Activated CD4-positive, alpha-beta T cell treated with anti-CD3 and anti-CD28 coated beads, Interleukin-2, amount 50 U/mL, for 1 hour (primary cell): ENCODE measurements at places on chromosomes 1 and 21.

- DNase-seq, result no peak
Observed at GRCh38 chr1:76390456-76390855, 315.9 kb downstream of the ST6GALNAC3 start.

DNA sequence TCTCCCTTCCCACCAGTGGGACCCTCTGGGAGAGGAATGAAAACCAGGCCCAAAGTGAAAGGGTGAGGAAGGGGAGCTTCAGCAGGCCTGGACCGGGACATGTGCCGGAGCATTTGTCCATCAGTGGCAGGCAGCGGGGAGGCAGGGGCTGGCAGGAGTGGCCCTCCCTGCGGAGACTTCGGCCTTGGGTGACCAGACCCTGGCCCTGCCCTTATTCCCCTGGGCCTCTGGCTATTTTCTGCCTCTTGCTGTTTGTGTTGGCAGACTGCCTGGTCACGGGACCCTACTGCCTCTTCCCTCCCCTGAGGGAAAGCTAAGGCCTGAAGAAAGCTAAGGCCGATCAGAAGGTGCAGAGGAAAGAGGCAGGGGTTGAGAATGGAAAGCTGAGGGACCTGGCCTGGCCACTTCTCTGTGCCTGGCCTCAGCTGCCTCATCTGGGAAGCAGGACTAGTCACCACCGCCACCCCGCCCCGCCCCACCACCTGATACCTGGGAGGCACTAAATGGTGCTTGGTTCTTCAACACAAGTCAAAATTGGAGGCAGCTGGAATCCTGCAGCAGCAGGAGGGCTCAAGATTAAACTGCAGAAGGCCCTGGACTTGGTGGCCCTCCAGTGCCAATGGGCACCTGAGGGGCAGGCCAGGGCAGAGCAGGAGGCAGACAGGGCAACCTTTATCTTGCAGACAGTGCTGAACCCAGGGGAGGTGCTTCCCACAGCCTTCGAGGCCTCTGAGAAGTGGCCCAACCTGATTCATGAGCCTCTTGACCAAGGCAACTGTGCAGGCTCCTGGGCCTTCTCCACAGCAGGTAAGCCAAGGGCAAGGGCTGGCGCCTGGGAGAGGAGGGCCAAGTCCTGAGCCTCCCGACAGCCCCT, 7.9 kb downstream of the TINAGL1 start:
- no peak for DNase-seq

GRCh38 chr1:222416001-222416791, 131.7 kb downstream of the HHIPL2 start:
- DNase-seq, result no peak

DNA sequence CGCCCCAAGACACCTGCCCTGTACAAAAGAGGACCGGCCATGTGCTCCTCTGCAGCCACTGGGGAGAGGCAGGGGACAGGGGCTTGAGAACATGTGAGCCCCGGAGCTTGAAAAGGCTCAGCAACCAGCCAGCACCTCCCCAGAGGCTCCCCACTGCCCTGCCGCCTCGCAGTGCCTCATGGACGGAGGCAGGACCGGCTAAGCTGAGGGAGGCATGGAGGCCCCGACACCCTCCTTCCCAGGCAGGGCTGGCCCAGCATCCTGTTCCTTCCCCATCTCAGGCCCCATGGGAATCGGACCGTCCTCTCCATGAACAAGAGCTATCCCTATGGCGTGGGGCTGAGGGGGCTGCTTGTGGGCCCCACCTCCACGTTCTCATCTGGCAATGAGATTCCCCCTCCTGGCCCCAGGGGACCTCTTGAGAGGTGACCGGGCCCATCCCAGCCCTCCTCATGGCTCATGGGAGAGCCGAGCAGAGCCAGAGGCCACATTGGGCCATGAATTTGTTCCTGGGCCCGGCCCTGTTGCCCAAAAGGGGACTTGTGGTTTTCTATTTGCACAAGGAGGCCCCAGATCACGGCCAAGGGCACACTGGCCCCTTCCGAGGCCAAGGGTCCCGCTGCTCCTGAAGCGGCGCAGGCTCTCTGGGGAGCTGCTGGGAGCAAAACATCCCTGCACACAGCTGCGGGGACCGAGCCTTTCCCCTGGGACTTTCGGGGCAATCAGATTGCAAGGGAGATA, 65.2 kb upstream of the ARHGEF16 start:
- no peak for DNase-seq

DNA sequence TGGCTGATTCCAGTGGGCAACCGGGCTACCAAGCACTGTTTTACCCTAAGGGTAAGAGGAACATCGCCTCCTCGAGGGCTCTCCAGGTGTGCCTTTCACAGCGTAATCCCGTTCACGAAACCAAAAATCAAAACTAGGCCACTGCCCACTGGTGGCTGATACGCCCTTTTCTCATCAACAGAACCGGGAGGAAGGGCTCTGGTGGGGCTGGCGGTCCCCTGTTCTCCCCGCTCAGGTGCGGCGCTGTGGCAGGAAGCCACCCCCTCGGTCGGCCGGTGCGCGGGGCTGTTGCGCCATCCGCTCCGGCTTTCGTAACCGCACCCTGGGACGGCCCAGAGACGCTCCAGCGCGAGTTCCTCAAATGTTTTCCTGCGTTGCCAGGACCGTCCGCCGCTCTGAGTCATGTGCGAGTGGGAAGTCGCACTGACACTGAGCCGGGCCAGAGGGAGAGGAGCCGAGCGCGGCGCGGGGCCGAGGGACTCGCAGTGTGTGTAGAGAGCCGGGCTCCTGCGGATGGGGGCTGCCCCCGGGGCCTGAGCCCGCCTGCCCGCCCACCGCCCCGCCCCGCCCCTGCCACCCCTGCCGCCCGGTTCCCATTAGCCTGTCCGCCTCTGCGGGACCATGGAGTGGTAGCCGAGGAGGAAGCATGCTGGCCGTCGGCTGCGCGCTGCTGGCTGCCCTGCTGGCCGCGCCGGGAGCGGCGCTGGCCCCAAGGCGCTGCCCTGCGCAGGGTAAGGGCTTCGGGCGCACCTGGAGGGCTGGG, at the start of gene IL6R:
IL6R (plus strand) TSS at position 360 of the 763 bp plus-strand sequence; CDS start at position 647, 287 bp downstream.
- peak; percentile 71 for DNase-seq

DNA sequence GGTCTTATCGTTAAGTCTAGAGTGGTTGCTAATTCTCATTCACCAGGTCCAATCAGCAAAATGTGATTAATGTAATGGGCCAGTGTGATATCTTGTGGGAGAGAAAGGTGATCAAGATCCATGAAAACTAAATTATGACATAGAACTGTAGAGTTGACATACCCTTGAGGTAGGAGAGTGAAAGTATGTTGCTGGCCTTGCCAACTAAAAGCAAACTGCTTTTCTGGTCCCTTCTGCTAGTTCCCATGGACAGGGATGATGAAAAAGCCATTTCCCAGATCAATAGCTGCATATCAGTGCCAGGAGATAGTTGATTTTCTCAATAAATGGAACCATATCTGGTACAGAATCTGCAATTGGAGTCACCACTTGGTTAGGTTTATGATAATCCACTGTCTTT, 65.8 kb downstream of the FH start:
- no peak for DNase-seq

DNA sequence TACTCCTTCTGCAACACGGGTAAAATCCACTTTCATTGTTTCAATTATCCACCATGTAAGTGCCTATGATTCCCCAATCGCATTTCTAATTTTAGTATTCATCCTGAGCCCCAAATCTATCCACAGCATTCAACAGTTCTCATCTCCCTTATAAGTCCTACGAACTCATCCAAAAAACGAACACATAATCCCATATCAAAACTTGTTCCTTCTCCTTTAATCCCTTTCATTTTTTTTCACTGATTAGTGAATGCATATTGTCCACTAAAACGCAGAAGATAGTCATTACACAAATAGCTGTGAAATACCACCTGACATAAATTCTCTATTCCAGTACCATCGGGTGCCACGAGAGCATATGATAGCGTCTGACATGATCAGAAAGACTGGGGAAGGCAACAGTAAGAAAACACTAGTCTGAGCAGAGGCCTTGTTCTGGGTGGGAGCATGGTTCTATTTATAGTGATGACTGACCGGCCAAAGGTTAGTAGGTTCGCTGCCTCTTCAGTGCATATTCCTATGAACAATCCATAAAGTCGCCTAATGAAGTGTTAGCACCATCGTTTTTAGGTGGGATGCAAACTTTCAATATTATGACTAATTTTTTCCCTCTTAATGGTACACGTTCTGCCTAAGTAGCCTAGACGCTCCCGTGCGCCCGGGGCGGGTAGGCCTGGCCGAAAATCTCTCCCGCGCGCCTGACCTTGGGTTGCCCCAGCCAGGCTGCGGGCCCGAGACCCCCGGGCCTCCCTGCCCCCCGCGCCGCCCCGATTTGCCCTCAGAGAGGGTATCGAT, 648 bp downstream of the ATP5PF start:
- DNase-seq, result no peak

DNA sequence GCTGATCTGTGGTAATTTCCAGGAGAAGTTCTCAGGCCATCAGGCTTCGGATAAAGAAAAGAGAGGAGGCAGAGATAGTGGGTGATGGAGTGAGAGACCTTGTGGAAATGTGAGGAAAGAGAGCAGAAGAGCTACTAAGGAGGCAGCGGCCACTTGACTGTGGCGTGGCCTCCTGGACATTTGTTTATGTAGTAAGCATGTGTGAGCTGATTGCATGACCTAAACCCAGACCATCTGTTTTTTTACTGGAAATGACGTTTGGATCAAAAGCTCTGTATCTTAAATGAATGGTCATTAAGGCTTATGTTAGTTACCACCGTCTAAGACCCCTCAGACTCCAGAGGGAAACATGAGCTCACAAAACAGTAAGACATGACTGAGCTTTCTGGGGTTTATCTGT, 13.6 kb downstream of the ATP1B1 start:
- no peak for DNase-seq

- no peak for DNase-seq
Observed at GRCh38 chr1:33175865-33176264, 6.0 kb downstream of the TRIM62 start.

DNA sequence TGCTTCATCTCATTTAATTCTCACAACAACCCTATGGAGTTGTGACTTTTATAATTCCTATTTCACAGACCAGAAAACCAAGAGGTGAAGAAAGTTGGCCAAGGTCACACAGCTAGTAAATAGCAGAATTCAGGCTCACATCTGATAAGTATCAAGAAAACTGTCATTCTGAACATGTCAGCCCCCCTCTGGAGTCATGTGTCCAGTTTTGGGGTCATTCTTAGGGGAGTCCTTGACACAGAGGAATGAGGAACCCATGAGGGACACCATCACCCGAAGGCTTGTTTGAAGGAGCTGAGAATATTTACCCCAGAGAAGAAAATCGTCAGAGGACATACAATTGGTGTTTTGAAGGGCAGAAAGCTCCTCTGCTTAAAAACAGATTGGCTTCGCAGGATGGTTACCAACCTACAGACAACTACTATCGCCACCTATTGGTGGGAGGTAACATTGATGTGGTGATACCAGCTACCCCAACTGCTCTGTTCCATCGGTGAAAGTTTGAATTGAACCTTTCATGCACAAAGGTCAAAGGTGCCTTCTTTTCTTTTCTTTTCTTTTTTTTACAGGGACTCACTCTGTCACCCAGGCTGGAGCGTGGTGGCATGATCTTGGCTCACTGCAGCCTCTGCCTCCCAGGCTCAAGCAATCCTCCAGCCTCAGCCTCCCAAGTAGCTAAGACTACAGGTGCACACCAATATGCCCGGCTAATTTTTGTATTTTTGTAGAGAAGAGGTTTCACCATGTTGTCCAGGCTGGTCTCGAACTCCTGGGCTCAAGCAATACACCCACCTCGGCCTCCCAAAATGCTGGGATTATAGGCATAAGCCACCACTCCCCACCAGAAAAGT, 31.3 kb downstream of the NCMAP start:
- DNase-seq, result peak; percentile 28

DNA sequence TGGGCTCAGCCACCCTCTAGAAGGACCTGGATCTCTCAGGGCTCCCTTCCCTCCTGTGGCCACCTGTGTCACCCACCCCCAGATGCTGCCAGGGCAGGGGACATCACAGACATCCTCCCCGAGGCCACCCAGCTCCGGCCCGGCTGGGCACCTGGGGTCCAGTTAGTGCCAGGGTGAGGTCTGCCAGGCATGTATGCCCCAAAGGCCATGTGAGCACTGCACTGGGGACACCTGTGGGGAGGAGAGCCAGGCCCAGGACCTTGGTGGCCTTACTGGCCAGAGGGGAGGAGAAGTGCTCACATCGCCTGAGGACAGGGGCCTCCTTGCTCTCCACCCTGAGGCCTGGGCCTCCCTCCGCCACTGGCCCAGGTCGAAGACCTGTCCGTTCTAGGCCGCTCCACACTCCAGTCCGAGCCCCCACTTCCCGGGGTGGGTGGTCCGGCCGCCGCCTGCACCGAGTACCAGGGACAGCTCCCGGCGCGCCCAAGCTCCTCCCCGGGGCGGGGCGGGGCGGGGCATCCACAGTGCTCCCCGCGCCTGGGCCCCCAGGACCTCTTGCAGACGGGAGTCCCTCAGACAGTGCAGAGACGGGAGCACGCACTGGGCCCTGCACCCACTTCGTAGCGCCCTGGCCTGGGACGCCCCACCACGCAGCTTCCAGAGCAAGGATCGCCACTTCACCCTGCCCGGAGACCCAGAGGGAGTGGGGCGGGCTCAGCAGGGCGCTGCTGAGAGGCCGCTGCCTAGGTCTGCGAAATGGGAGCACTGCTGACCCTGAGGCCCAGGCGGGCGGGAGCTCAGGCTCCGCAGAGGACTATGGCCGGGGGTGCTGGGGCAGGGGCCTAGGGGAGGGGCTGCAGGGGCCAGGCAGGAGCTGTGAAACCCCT, 34.3 kb upstream of the CCDC27 start:
- no peak for DNase-seq

- DNase-seq, result no peak
Observed at GRCh38 chr1:225410036-225410435, 17.8 kb downstream of the LBR start.

DNA sequence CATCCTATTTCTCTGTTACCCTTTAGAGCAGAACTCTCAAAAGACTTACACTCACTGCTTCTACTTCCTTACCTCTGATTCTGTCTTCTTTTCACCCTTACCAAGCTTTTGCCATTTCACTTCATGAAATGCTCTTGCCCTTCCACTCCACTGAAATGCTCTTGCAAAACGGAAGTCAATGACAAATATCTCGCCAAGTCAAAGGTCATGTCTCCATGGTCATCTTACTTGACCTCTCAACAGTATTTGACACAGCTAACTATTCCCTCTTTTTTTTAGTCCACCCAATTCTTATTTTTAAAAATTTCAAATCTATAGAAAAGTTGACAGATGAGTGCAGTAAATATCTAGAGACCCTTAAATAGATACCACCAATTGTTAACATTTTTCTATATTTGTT, 107.7 kb downstream of the OLFML2B start:
- DNase-seq, result no peak

DNA sequence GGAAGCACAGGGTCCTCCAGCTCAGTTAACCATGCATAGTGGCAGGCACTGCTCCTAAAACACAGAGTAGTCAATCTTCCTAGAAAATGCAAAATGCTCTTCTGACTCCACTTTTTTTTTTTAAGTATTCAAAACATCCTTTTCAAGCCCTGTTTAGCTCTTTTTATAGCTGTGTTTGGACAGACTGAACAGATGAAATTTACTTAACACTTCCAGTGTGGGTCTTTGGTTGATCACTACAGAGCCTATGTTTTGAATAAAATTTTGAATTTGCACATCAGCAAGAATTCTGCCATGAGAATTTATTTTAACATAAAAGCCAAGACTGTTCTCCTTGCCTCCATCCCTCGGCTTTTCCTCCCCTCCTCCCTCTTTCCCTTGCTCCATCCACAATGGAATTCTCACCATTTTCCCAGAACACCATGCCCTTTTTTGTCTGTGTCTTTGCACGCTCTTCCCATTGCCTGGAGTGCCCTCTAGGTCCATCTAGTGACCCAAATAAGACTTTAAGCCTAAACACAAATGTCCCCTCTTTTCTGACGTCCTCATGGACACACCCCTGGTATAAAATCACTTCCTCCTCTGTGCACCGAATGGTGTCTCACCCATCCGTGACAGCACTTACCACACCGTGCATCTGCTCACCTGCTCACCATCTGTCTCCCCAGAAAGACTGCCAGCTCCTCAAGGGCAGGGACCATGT, 24.0 kb upstream of the CPT2 start:
- DNase-seq, result no peak

- no peak for DNase-seq
Observed at GRCh38 chr1:151596166-151596953, 15.5 kb upstream of the SNX27 start.
